ENCODE measurements at places on chromosomes 5 and 9.

DNA sequence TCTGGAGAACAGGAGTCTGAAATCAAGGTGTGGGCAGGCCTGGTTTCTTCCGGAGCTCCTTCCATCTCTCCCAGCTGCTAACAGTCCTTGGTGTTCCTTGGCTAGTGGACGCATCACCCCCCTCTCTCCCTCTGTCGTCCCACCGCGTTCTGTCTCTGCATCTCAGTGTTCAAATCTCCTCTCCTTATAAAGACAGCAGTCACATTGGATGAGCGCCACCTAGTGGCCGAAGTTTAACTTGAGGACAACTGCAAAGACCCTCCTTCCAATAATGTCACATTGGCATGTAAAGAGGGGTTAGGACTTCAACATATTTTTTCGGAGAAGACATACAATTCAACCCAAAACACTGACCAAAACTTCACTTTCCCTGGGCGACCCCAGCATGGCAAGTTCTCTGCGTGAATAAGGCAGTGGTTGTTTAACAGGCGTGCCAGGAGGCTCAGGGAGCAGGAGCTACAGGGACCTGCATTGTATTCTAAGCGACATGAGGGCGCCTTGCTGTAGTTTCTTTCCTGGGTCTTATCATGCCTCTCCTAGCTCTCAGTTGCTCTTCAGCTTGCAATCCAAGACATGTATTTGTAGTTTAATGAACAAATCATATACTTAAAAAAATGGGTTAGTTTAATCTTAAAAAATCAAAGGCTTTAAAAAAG lies 27.9 kb upstream of the BASP1 start:
- peak; percentile 77 for DNase-seq

GRCh38 chr9:69945671-69946141 lies 97.9 kb upstream of the MAMDC2 start:
- DNase-seq, result peak; percentile 79

DNA sequence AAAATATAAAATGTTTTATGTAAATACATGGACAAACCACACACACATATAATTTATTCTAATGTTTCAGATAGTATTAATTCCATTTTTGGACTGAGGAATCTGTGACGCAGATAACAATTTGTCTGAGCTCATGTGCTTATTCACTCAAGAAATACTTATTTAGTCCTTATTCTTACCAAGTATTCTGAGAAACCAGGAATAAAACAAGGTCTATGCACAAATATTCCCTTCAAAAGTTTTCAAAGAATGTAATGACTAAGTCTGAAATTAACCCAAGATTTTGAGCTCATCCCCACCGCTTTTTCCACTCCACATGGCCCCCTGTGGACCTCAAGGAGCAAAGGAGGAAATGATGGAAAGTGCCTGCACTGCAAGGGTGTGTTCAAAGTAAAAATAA lies 1022.3 kb downstream of the EFNA5 start:
- no peak for DNase-seq

DNA sequence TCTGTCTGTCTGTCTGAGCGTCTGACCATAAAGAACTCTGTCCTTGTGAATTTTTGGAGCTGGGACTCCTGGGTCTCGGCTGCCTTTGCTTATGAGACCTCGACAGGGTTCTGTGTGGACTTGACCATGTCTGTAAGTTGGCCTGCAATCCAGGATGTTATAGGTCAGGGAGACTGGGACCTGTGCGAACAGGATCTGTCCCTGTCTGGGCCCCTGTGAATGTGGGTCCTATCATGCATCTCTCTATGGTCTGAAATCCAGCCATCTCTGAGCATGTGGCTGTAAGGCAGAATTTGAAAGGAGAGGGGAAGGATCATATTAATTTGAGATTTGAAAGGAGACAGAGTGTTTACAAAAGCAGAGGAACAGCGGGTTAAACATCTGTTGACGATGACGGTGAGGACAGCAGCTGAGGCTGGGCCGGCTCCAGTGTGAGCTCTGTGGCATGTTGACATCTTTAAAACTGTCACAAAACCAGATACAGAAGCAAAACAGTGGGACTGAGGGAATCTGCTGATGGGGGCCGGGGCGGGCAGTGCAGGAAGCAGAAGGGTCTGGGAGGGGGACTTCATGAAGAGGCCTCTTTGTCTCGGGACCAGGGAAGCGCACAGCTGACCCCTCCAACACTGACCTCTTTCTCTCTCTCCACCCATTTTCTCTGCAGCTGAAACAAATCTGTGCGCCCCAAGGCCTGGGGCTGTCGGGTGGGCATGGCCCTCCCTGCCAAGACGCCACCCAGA lies 19.1 kb upstream of the MVB12B start:
- no peak for DNase-seq

DNA sequence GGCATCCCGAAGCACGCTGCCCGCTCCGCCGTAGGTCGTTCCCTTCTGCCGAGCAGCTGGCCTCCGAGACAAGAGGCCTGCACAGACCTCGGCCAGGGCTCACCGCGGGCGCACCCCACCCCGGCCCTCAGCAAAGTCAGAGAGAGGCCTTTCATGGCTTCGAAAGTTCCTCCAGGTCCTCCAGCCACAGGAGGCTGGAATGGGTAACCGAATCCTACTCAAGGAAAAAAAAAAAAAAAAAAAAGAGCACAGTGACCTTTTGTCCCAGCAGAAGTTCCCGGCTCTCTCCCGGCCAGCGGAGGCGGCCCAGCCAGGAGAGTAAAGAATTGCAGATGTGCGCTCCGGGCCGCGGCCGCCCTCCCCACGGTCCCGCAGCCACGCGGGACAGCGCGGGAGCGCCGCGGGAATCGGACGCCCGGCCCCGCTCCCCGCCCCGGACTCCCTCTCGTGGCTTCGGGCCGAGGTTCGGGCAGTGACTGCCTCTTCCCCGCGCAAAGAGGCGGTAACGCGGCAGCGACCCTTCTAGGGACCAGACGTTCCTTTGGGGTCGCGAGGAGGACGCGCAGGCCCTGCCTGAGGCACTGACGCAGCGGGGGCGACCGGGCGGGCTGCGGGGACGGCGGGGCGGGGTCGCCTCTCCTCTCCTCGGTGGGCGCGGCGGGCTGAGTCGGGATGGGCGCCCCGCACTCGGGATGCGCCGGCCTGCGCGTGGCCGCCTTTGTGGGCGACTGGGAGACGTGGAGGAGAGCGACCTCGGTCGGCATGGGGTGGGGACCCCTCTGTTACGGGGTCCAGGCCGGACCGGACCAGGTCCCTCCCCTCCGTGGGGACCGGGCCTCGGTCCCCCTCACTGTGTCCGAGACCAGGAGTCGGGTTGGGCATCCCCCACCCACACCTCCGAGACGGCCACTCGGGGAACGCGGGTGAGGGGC lies 754 bp downstream of the GFPT2 start:
- DNase-seq, result no peak

GRCh38 chr9:81549500-81550206 lies 139.7 kb downstream of the TLE1 start:
- DNase-seq, result no peak

DNA sequence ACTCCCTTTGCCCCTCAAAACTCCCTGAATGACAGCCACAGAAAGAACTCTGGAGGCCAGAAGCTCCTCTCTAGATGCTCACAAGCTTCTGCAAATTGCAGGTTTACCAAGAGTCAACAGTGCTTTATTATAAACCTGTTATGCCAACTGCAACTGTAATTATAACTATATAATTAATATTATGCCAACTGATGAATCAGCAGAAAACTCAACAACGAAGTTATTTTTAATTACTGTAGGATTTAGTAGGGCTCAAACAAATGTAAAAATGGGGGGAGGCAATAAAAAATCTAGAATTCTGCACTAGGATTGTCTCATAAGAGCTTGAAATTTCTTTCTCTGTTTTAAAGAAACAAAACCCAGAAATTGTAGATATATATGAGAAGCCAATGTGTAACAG lies 37.0 kb upstream of the OR2K2 start:
- no peak for DNase-seq

- no peak for DNase-seq
These were observed 18.8 kb downstream of the BRD8 start for GRCh38 chr5:138159666-138160065.

DNA sequence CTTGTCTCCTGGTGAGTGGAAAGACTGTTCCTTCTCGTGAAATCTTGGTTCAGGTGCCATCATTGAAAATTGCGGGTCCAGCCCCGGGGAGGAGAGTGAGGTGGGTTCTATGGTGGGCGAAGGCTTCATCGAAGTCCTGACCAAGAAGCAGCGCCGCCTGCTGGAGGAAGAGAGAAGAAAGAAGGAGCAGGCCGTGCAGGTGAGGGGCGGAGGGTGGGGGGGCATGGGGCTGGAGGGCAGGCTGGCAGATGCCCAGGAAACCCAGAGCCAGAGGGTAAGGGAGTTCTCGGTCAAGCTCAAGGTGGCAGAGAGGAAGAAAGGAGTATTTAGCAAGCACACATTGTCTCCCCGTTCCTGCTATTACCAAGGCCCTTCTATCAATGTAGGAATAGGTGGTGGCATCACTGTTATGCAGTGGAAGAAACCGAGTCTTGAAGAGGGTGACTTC lies 24.3 kb upstream of the POMT1 start:
- peak; percentile 15 for DNase-seq

- DNase-seq, result no peak
These were observed 61.3 kb downstream of the KDM4C start for GRCh38 chr9:6819112-6819511.

DNA sequence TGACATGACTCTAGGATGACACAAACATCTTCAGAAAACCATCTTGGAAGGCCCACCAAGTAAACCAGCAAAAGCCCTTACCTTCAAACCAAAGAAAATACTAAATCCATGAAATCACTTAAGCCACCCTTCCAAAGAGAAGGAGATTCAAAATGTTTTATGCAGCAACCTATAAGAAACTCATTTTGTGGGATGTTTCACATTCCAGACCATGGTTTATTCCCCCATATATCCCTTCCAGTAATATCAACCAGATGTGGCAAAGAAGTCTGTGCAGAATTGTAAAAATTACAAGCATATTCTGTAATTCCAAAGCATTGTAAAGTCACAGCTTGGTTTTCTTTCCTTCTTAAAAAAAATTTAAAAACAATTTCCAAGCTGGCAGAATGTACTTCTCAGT lies 117.4 kb downstream of the SLIT3 start:
- no peak for DNase-seq

GRCh38 chr5:37709020-37709419 lies 130.8 kb downstream of the GDNF start:
- no peak for DNase-seq

DNA sequence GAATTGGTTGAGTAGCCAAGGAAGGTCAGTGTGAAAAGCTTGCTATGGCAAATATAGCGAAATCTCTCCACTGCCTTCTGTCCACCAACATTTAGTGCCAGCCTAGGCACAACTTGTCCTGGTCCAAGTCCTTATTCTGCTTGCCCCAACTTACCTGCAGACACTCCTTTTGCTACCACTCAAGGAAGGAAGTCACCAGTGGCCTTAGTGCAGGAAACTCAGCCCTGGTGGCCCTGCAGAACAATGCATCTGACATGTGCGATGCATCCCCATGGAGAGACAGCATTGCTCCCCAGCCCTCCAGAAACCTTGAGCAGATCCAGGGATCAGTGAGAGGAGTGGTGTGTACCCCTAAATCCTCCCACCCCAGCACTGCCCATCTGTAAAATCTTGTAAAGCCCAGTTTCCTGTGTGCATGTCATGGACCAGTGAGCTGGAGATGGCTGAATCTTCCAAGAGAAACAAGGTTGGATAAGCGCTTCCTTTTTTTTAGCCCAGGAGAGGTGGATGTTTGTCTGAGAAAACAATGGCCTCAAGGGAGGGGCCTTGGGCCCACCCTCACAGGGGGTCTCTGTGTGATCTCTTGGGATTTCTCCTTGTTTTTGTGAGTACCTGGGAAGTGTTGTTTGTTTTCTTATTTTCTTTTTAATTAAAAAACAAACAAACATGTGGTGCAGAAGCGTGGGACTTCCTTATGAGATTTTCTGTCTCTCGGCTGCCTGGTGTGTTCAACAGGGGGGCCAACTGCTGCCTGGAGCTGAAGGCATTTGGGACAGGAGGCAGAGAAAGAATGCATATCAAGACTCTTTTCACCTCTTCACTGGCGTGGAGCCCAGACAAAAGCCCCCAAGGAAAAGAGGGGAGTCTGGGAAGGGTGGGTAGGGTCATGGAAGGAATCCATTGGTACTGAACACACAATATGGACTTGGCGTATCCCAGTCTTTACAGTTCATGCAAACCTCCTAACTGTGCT lies 3.6 kb downstream of the FOXI1 start:
- DNase-seq, result no peak

- no peak for DNase-seq
These were observed 133.9 kb upstream of the MTAP start for GRCh38 chr9:21668516-21668915.

DNA sequence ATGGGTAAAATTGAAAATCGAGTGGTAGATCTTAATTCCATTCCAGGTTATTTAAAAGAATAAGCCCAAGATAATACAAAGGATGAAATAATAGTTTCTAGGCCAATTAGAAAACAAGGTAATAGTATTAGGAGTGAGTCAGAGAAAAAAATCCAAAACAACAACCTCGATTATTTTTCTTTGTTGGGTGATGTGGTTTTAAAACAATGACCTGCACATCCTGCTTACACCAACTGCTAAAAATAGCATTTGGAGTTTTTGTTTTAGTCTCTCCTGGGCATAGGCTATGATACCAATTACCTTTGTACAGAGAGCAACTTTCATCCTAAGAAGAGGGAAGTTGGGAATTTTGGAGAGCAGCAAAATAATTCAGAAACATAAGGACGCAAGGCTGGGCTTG lies 101.7 kb upstream of the MYO10 start:
- DNase-seq, result no peak

- DNase-seq, result peak; percentile 64
These were observed 256.7 kb downstream of the ARRDC3 start for GRCh38 chr5:91126448-91126847.

DNA sequence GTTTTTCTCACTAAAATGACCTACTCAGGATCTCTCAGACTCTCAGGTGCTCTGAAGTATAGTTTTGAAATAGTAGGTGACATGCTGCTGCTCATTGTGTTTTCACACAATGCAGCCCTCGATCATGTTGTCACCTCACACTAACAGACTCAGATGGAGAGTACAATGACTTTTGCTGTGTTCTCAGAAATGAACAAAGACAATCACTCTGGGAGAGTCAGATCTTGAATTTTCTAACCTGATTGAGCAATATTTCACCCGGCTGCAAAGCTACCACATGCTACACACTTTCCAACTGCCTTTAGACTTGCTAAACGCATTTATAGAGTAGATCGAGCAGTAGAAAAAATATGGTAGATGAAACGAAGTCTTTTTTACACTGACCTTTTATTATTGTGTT lies 113.4 kb downstream of the ST8SIA4 start:
- no peak for DNase-seq

DNA sequence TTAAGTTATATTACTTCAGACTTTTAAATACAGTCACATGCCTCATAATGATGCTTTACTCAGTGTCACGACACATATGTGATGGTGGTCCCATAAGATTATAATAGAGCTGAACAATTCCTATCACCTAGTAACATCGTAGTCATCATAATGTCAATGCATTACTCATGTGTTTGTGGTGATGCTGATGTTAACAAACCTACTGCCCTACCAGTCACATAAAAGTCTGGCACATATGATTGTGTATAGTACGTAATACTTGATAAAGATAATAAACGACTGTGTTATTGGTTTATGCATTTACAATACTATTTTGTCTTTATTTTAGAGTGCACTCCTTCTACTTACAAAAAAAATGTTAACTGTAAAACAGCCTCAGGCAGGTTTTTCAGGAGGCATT lies 103.7 kb downstream of the PAM start:
- peak; percentile 44 for DNase-seq

- DNase-seq, result no peak
These were observed 94.7 kb downstream of the DIRAS2 start for GRCh38 chr9:90547896-90548295.

Data from amniotic epithelial cell (primary cell).